ENCODE measurements at places on chromosomes 11 and 22.

GRCh38 chr11:130677486-130678153 lies 229.2 kb downstream of the ADAMTS15 start:
- no peak for DNase-seq

- peak; percentile 92 for DNase-seq
These were observed 115.4 kb downstream of the KIAA1671 start for GRCh38 chr22:25067851-25068421.

- no peak for DNase-seq
These were observed 112.9 kb downstream of the SPON1 start for GRCh38 chr11:14075118-14076078.

DNA sequence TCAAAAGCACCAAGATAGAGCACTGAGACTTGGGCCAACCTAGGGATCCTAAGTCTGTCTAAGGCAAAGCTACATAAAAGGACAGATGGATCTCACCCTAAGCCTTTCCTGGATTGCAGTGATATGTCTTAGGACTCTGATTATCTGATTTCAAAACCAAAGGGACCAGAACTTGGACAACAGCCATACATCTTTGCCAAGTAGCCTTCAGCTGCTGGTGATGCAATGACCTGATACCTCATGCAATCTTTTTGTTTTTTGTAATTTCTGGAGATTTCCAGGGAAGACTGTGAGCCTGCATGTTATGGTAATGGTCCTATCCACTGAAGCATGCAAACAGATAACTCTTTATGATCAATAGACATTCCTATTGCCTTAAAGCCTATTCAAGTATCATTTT lies 230.4 kb upstream of the MTNR1B start:
- DNase-seq = no peak

GRCh38 chr22:24207264-24208011 lies 26.2 kb downstream of the SUSD2 start:
- DNase-seq = no peak

DNA sequence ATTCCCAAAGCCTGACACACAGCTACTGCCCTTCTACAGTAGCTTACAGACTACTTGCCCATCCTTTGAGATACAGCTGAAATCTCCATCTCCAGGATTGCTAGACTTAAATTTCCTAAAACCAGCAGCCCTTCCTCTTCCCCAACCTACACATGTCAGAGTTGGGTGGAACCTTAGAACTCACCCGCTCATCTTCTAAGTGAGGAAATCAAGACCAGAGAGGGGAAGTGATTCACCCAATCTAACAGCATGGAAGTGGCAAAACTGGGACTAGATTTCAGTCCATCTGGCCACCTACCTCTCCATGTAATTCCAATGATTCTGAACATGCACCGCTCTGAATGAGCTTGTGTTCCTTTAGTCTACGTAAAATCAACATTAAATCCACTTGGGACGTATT lies 1.0 kb upstream of the TMEM86A start:
- DNase-seq = no peak

DNA sequence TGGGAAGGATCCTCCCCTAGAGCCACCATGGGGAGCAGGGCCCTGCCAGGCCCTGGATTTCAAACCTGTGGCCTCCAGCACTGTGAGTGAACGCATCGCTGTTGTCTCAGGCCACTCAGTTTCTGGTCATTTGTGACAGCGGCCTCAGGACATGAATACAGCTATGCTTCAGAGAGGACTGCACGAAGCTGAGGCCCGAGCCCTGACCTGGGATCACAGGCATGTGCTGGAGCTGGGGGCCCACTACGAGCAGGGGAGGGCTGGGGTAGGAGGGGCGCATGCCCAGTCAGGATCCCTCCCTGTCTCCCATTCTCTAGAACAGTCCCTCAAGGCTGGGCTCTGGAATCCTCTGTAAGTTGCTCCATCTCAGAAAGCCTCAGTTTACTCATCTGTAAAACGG lies 242.1 kb downstream of the CTTN start:
- DNase-seq = no peak

- no peak for DNase-seq
These were observed 5.6 kb upstream of the ANKRD13D start for GRCh38 chr11:67283481-67283963.

DNA sequence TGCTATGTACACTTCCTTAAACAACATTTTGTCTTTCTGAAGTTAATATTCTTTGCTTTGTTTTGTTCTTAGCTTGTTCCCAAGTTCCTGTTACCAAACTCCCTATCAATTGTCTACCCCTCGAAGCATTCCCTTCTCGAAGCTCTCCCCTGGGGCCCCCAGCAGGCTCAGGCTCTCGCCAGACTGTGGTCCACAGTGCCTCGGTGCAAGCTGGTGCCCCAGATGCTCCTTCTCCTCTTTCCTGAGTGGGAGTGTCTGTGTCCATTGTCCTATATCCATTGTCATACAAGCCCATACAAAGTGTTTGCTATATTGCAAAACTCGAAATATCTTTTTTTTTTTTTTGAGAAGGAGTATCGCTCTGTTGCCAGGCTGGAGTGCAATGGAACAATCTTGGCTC lies 51.7 kb upstream of the RTL6 start:
- DNase-seq = no peak

DNA sequence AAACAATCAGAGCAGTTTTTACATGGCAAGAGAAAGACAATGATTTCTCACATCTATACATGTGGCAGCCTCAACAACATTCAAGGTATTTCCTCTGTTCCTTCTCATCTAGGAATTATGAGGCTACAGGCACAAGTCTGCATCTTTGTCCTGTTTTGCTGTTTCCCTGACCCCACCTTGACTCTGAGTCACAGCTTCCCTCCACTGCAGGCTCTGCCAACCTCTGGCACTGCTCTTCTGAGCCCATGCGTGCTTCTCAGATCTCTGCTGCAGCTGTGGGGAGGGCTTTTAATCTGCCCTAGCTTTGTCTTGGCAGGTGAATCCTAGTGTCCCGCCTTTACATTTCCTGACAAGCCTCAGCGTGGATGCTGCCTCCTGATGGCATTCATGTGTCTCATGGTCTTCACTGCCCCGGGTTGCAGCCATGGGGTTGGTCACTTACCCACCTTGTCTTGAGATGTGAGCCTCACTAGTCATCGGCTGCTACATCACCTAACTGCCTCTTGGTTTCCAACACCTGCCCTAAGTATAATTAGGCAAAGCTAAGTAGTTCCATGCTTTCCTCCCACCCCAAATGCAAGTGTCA lies 578.5 kb downstream of the TBC1D22A start:
- no peak for DNase-seq

DNA sequence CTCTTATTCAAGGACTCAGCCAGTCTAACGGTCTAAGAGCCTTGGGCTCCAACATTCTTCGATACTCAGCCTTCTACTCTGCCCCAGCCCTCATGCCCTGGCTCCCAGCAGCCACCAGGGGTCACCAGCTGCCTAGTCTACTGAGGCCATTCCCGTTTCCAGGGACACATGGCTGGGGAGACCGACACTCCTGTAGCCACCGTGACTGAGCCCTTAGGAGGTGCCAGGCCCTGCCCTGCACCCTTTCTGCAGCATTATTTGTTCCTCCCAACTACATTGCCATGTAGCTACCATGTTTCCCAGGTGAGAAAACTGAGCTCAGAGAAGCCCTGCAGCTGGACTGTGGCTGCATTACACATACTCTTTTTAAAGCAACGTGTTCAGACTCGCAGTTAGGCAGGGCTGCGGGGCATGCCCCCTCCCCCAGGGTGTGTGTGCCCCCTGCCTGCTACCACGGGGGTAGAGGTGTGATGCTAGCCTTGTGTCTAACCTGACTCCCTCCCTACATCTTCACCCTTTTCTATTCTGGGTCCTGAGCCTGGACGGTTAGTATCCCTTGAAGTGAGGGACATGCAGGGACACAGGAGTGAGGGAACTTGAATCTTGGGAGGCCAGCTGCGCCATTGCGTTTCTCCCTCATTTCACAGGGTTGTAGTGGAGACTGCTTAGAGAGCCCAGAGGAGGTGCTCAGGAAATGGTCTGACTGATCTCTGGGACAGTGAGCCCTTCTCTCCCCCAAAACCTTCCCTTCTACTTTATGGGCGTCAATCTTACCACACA lies 17.5 kb downstream of the ATG16L2 start:
- peak; percentile 92 for DNase-seq

DNA sequence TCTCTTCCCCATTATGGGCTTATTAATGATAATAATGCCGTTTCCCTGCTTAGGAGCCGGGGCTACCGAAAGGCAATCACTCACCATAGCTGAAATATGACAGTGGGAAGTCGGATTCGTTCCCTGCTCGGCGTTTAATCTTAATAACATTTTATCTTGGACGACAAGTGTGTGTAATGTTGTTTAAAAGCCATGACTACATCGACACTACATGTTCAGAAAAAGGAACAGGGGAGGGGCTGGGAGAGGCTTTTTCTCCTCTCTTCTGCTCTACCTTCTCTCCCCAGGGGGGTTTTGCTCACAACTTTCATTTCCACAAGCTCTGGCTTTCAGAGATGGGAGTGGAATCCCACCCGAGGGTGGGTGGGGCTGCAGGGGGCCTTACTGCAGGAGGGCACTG lies 105.5 kb downstream of the DSCAML1 start:
- DNase-seq = no peak

GRCh38 chr11:102413497-102413896 lies 39.1 kb downstream of the TMEM123 start:
- no peak for DNase-seq

DNA sequence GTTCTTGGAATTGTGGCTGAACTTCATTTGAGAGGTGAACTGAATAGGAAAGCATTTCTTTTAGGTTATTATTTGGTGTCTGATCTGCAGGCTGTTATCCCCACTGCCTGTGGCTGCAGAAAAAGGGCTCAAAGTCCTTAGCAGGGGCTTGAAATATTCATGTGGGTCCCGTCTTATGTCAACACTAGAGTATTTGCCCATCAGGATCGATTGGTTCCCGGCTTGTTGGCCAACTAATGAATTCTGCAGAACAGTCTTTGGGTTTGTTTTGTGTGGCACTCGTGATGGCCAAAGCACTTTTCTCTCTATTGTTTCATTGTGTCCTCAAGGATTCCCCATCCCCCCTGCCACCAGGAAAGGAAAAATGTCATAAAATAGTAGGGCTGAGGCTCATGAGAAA lies 211.9 kb downstream of the MYO18B start:
- no peak for DNase-seq

DNA sequence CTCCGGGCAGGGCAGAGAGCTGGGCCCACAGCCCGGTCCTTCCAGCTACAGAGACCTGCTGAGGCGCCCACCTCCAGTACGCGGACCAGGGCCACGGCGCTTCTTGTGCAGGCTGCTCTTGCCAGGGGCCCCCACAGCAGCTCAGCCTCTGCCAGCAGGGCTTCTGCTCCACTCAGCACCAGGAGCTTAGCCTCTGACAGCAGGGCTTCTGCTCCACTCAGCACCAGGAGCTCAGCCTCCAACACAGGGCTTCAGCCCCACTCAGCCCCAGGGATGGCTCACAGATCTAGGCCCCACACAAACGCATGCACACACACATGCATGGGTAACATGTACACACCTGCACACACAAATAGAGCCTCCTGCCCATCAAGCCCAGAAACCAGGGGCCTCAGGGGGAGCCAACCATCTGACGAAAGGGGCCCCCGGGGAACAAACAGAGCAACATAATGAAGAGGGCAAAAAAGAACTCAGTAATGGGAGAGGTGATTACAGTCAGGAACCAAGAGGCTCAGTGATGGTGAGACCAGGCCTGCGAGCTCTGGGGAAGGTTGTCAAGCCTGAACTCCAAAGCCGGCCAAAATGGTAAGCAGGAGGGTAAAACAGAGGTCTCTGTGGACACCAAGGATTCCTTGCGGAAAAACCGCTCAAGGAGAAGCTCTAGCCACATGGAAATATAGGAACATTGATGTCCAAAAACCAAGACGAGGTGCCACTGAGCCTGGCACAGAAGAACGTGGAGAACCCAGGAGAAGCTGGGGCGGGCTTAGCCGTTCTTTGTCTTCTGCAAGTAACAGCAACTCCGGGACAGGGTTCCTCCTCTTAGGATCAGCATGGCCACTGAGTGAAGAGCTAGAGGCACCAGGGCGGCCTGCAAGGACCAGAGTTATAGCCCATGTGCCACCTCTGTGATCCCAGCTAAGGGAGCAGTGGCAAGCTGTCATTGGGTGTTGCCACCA lies 46.5 kb downstream of the GNB1L start:
- no peak for DNase-seq

DNA sequence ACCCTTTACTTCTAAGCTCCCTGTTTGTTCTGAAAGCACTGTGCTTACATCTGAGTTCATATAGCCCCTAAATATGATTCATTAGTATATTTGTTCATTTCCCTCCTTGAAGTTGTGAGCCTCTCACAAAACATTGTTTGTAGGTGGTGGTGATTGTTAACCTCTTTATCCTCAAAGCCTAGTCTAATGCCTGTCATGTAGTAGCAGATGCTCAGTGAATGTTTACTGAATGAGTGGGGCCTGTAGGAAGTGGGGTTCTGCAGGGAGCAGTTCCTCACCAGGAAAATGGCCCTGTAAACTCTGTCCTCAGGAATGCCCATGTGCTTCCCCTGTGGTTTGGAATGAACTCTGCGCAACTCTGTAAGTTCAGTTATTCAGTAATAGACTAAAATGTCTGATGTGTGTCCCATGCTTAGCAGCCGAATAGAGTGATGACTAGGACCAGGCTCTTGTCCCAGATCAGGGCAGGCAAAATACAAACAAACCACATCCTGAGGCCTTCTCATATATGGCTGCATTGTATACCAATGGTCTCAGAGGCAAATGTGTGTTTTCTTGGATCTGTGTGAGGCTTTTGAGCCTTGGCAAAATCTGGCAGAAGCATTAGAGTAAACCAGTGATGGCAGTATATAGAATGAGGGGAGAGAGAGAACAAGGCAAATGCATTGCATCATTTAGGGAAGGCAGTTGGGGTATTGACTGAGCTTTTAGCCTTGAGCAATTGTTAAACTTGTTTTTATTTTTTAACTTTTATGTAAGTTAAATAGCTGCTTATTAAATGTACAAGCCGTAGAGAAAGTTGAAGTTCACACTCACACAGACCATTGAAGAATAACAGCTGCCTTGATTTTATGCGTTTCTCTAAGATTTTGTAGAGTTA lies 91.4 kb upstream of the BIRC3 start:
- DNase-seq = no peak

DNA sequence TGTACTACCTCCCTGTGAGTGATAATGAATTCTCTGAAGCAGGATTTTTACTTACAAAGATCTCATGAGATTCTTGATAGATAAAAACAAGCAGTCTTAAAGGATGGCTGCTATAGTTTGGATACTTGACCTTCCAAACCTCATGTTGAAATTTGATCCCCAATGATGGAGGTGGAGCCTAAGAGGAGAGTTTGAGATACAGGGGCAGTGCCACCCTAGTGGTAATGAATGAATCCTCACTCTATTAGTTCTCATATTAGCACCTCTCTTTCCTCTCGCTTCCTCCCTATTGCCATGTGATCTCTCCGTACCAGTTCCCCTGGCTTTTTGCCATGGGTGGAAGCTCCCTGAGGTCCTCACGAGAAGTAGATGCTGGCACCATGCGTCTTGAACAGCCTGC lies 37.9 kb upstream of the OR8B8 start:
- no peak for DNase-seq

Data from coronary artery (tissue), 2 donors.